EH (cell line): ENCODE measurements at places on chromosomes 7 and 10.

GRCh38 chr7:128948976-128949760, 11.4 kb downstream of the IRF5 start:
- no peak for DNase-seq

GRCh38 chr7:84251277-84251781, 56.7 kb upstream of the SEMA3A start:
- DNase-seq = peak; percentile 84

- DNase-seq = no peak
Measured at GRCh38 chr7:83301416-83301815, 138.7 kb upstream of the PCLO start.

DNA sequence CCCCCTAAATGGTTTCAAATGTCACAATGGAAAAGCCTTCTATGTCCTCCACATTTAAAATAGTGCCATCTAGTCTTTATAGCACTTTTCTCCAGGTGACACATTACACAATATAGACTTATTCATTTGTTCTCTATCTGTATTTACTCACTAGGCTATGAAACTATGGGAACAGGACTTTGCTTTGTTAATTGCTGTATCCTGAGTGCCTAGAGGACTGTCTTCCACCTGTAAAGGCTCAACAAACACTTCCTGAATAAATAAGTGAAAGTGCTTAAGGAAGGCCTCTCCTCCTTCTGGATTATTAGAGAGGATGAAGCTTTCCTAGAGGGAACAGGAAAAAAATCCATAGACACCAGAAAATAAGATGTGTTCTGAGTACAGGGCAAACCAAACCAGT, 397.6 kb upstream of the LRRN3 start:
- no peak for DNase-seq

GRCh38 chr10:127351542-127351941, 155.2 kb upstream of the INSYN2A start:
- DNase-seq = no peak

- no peak for DNase-seq
Measured at GRCh38 chr10:121530481-121531075, 67.7 kb downstream of the FGFR2 start.

DNA sequence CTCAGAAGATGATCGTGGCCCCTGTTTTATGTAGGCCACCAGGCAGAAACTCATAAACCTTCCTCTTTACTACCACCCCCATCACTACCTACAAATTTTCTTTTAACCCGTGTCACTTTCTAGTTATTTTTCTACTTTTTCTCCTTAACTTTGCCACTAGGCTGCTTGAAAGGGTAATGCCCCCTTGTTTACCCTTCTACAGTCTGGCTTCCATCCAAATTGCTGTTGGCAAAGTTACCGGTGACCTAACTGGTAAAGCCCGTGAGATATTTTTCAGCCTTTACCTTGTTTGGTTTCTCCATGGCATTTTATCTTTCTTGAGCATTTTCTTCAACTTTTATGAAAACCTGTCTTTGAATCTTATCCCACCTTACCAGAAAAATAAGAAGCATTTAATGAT, 153.0 kb downstream of the WNT2 start:
- no peak for DNase-seq

- DNase-seq = peak; percentile 33
Measured at GRCh38 chr7:101308245-101309085, 13.1 kb downstream of the IFT22 start.

GRCh38 chr10:33331379-33331694, 3.1 kb downstream of the NRP1 start:
- no peak for DNase-seq

- no peak for DNase-seq
Measured at GRCh38 chr7:90290244-90291113, 30.6 kb downstream of the FAM237B start.

- DNase-seq = peak; percentile 42
Measured at GRCh38 chr7:79553811-79554555, 100.5 kb upstream of the MAGI2 start.

DNA sequence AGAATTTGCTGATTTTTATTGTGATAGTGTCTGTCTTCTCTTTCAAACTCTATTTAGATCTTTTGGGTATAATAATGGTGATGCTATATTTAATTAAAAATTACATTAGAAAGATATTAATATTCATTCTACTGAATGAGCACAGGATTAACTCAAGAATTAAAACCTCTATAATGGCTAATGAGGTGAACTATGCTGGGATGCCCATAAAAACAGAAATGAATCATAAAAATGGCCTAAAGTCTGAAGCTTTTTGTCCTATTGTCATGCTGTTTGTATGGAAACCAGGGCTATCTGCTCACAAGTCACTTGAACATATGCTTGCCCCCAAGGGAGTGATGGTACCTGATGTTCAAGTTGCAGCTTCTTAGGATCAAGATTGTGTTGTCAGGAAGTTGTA, 76.2 kb upstream of the ICA1 start:
- DNase-seq = no peak

- DNase-seq = no peak
Measured at GRCh38 chr7:142445019-142445686, 187.3 kb upstream of the PRSS58 start.

DNA sequence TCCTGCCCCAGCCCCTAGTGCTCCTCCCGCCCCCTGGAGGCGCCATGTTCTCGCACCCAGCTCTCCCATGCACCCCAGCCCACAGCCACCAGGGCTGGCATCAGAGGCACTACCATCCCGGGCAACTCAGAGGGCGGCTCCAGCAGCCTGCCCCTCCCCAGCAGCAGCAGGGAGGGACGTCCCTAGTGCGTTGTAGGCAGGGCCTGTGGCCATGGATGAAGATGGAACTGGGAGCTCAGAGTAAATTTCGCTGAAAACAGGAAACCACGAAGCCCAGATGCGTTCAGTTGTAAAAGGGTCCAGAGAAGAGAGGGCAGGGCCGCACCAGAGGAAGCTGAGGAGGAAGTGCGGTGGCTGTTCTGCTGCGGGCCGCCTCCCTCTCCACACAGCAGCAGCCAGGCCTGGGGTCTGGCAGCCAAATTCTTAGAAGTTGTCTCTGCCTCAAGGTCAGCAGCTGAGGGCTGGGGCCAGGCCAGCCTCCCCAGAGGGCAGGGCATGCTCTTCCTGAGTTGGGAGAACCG, 24.6 kb downstream of the VSIR start:
- no peak for DNase-seq

DNA sequence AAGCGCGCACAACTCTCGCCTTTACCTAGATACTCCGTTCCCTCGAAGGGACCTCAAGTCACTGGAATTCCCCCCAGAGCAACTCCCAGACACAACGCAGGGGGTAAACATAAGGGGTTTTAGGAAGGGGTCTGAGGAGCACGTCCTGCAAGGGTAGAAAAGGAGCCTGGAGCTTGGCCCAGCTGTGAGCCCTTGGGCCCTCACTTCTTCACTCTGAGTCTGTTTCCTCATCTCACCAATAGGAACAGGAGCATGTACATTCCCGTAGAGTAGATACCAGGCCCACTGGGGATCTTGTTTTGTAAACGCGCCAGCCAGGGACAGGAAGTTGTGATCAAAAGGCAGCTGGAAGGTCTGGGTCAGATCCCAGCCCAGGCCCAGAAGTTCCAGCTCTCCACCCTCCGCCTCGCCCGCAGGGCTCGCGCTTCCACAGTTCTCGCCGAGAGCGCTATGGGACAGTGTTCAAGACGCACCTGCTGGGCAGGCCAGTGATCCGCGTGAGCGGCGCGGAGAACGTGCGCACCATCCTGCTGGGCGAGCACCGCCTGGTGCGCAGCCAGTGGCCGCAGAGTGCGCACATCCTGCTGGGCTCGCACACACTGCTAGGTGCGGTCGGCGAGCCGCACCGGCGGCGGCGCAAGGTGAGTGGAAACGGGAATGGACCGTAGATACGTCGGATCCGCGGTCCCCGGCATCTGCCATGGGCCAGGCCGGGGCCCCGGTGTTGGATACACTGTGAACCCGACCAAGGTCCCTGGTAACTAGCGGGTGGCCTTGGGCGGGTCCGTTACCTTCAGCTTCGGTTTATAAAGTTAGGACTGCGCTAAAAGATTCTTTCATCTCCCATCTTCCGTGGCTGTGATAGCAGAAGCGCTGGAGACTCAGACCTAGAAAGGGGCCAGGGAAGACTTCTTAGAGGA, 1.3 kb downstream of the CYP26C1 start:
- no peak for DNase-seq

DNA sequence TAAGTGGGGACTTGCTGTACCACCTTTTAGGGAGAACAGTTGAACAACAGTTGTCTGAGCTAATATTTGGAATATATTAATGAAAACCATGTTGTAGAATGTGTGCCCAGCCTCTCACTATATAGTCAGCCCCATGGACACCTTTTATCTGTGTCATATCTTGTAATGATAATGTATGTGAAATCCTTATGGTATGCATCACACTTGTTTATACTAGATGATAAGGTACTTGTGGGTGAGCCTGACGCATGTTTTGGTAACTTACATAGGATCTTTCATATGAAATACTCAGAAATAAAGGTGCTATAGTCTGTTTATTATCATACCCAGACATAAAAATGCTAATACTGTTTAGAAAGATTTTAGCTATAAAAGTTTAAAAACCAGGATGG, 32.8 kb downstream of the CAMK1D start:
- DNase-seq = no peak

DNA sequence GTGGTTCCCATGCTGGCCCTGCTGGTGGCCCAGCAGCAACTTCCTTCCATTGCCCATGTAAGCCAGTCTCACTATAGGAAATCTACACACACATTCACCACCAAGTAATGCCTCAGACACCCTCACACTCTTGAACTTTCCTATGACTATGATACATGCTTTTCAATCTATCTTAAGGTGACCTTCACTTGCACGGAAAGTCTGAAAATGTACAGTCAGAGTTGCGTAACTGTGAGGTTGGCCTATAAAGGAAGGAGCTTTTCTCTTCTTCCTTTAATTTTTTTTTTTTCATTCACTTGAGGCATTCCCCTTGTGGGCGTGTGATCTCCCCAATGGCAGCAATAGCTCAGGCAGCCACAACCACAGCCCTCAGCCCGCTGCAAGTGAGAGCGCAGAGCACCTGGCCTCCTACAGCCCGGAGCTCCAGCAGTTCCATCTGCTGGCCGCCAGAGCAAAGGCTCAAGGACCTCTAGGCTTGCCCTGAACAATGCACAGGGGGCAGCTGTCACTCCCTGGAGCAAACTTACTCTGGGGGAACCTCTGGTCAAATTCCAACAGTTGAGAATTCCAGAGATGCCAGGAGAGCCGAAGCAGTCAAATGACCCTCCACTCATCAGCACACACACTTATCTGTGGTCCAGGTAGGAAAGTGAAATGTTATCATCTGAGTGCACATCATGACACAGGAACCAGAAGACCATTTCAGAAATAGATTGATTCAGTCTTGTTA, 123.1 kb upstream of the ADO start:
- DNase-seq = no peak

GRCh38 chr7:65731562-65732035, 141.3 kb upstream of the VKORC1L1 start:
- DNase-seq = peak; percentile 23

GRCh38 chr7:97043281-97043680, 18.6 kb upstream of the DLX5 start:
- DNase-seq = peak; percentile 39

GRCh38 chr10:76946270-76946669, 691.3 kb downstream of the KCNMA1 start:
- peak; percentile 53 for DNase-seq

- DNase-seq = no peak
Measured at GRCh38 chr7:64046041-64046389, 781 bp downstream of the ZNF727 start.

GRCh38 chr10:102152545-102152890, 329 bp downstream of the NOLC1 start:
- DNase-seq = no peak

DNA sequence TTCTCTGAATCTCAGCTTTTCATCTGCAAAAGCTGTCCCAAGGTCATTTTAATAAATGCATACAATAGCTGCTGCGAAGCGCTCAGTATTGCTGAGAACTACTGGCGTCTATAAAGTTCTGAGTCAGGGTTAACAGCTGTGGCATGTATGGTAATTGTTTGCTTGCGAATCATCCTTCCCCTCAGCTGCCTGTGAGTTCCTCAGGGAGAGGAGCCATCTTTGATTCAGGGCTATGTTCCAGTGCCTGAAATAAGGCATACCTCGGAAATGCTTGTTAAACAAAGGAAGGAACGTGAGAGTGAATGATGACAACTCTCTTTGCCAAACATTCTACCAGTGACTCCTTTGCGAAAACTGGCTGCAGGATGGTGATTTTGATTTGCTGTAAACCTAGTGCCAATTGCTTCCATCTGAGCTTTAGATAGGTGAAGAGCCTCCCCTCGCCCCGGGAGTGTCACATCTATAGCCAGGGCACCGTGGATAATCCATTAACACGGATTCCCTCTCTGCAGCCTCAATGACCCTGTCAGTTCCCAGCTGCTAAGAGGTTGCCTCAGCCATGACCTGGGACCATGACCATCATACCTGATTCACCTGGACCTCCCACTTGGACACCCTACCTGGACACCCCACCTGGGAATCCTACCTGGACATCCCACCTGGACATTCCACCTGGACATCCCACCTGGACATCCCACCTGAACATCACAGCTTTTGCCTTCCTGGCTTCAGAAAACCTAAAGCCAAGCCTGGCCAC, 39.6 kb downstream of the GPRIN2 start:
- DNase-seq = peak; percentile 97

- DNase-seq = no peak
Measured at GRCh38 chr7:116165717-116166116, 44.6 kb upstream of the TES start.

GRCh38 chr10:121567569-121567968, 30.7 kb downstream of the FGFR2 start:
- DNase-seq = no peak

- no peak for DNase-seq
Measured at GRCh38 chr10:108598320-108598695, 1325.0 kb downstream of the XPNPEP1 start.

DNA sequence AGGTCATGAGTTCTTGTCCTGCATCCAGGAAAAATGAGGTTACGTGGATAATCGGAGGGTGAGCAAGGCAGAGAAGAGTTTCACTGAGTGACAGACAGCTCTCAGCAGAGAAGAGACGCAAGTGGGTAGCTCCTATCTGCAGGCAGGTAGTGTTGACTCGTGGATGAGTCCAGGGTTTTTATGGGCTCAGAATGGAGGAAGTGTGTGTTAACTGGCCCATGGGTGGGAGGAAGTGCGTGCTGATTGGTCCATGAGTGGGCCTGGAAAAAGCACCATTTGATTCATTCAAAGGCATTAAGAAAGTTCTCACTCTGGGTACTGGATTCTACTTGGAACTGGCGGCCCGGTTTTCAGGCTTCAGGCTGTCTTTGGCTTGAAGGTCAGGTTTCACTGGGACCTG, 4.8 kb upstream of the DMTF1 start:
- DNase-seq = no peak

DNA sequence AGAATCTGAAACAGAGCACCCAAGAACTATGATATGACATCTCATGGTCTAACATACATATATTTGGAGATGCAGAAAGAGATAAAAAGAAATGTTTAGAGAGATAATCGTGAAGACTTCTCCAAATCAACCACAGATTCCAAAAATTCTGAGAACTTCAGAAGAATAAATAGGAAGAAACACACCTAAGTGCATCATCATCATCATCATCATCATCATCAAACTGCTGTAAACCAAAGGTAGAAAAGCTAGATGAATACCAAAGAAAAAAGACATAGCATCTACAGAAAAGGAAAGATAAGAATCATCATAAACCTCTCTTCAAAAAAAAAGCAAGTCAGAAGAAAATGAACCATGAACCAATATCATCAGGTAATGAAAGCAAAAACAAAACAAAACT, 124.2 kb downstream of the PPP1R3A start:
- no peak for DNase-seq

- DNase-seq = peak; percentile 16
Measured at GRCh38 chr10:121524157-121524817, 74.0 kb downstream of the FGFR2 start.

- DNase-seq = no peak
Measured at GRCh38 chr10:11014671-11015445, 2.8 kb upstream of the CELF2 start.
